ENCODE measurements at places on chromosomes 13 and 19. TPM values are rescaled to one million over a fixed set of nuclear protein-coding genes. Genes with fewer than 3 reads are reported as not detected.

Gene FAM124A
- 49.7 TPM for total RNA-seq

DNA sequence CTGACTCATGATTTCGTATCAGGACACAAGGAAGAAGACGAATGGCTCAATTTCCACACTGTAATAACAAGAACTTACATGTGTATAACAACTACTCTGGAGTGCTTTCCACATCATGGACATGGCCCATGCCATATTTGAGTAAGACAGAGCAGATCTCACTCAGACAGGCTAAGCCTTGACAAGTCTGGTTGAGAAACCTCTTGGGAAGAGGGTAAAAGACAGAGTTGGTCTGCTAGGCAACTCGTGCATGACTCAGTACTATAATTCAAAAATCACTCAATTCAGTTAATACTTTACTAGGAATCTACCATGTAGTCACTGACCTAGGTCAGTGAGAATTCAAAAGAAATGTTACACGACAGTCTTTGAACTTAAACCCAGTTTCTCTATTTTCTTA, 5.7 kb upstream of the THSD1 start:
- DNase-seq, result no peak
- H3K4me3 ChIP-seq, result no peak overlapping the region
- H3K4me1 ChIP-seq, result no peaks in the 10 kb centered on the region
- H3K27ac ChIP-seq, result no peak overlapping the region
- peaks cover 45% of the 10 kb centered on the region for H3K36me3 ChIP-seq

DNA sequence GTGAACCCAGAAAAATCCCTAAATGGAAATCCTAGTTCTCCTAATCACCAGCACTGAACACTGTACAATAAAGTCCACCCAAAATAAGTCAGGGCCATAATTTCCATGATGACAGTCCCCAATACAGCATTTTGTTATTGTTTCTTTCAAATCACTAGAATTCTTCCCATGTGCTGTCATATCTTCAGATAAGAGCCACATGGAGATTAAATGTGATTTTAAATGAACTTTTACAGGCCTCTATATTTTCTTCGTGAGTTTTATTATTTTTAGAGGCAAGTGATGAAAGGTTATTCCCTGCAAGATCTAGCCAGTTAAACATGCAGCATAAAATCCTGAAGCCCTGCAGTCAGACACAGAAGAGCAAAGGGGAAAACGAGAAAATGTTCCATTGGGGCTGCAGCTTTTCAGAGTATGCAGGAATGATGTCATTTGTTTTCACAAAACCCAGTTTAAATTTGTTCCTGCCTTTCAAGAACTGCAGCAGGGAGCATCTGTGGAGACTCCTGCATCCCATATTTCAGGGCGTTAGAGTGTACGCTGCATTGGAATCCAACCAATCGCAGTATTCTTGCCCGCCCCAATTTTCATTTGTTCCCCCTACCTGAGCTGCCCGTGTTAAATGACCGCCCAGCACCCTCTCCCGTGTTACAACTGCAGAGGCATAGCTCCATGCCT, 167.2 kb upstream of the KLF12 start:
- no peaks in the 10 kb centered on the region for H3K36me3 ChIP-seq
- no peak overlapping the region for H3K27ac ChIP-seq
- no peaks in the 10 kb centered on the region for H3K4me1 ChIP-seq

- no peak overlapping the region for H3K4me3 ChIP-seq
- H3K4me1 ChIP-seq, result no peaks in the 10 kb centered on the region
- no peak for DNase-seq
- H3K36me3 ChIP-seq, result peaks cover 62% of the 10 kb centered on the region
These were observed 6.4 kb upstream of the EFNB2 start for GRCh38 chr13:106541826-106542225.

Gene MYO16
- 0.56 TPM for total RNA-seq

DNA sequence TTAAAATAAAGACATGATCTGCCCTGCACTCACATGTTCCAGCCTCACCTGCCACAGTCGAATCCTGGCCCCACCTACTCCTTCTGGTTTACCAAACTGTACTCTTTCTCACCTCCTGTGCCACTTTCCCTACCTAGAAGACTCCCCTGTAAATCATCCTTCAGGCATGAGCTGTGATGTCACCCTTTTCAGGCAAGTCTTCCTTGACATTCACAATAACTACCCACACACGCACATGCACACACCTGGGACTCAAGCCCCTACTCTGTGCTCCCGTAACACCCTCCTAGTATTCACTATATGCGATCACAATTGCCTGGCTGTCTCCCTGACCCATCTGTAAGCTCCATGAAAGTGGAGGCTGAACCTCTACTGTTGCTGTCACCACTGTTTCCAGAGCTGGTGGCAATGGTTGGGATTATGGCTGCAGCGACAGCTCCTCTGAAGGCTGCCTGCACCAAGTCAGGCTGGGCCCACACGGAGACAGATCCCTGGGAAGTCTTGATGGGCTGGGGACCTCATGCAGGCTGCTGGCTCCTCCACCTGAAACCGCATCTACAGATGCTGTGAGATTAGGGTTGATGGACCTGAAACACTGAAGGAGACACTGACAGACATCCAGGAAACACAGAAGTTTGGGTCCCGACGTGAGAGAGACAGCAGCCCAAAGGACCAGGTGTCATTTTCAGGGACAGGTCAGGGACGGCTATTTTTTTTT, 611.1 kb downstream of the UQCRFS1 start:
- no peaks in the 10 kb centered on the region for H3K36me3 ChIP-seq
- no peak overlapping the region for H3K4me3 ChIP-seq
- no peaks in the 10 kb centered on the region for H3K4me1 ChIP-seq
- no peak overlapping the region for H3K27ac ChIP-seq
- no peaks in the 10 kb centered on the region for H3K27me3 ChIP-seq

Gene EID2B
- 2.2 TPM for total RNA-seq

DNA sequence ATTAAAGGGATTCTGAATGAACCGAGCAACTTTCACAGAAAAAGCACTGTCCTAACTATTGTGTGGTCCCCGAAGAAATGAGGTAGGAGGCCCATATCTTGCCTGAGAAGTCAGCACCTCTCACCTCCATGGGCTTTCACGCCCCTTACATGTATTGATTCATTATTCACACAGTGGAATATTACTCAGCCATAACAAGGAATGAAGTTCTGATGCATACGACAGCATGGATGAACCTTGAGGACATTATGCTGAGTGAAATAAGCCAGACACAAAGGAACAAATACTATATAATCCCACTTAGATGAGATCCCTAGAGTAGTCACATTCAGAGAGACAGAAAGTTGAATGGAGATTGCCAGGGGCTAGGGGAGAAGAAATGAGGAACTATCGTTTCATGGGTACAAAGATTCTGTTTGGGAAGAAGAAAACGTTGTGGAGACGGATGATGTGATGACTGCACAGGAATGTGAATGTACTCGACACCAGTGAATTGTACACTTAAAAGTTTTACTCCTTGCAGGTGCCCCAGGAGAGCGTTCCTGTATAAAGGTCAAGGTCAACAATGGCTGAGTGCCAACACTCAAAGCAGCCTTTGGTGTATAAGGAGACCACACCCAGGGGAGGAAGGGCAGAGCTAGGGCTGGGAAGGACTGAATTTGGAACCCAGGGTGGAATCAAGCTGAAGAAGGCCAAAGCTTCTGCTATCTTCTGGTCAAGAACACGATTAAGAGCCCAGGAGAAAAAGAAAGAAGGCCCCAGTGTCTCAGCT, 22.5 kb downstream of the ZIC5 start:
- H3K4me3 ChIP-seq, result no peak overlapping the region
- peaks cover 40% of the 10 kb centered on the region for H3K27me3 ChIP-seq
- DNase-seq, result no peak
- peak overlapping the region; percentile 70 for H3K27ac ChIP-seq
- H3K36me3 ChIP-seq, result no peaks in the 10 kb centered on the region

DNA sequence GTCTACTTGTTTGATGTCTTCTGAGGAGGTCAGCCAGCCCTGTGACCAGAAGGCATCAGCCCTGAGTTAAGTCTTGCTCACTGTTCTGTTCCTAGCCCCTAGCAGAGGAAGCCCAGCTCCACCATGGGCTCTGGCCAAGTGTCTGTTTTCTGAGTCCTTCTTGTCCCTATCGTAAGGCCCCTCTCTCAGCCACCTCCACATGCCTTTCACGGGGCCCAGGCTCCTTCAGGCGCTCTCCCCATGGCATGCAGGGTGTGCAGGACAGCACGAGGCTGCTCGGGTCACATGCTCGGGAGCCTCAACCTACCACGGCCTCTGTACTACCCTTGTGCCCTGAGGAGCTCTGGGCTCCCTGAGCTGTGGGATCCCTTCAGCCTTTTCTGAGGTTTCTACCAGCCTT, 47.8 kb upstream of the LATS2 start:
- DNase-seq, result no peak
- no peak overlapping the region for H3K27ac ChIP-seq
- H3K4me1 ChIP-seq, result no peaks in the 10 kb centered on the region
- no peaks in the 10 kb centered on the region for H3K27me3 ChIP-seq
- no peak overlapping the region for H3K4me3 ChIP-seq

DNA sequence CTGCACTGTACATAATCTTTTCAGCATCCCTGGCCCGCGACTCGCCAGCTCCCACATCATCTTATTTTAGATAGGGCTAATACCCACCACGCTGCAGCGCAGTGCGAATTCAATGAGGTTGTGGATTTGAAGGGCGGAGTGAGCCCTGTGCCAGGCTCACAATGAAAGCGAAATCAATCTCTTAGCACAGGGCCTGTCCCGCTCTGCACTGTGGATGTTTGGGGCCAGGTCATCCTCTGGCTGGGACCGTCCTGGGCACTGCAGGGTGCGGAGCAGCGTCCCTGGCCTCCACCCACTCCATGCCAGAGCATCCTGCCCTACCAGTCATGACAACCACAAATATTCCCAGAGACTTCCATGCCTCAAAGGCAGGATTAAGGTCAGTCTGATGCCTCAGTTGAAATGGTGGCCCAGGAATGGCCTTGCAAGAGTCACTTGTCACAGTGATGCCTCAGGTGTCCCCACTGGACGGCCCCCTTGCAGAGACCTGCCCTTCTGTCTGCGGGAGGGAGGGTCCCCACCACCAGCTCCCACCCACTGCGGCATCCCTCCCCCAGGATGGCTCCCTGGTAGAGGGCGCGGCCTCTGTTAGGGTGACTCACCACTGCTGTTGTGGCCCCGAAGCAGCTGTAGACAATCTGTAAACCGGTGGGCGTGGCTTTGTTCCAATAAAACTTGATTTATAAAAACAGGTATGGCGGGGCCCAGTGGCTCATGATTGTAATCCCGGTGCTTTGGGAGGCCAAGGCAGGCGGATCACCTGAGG, 5.6 kb downstream of the UHRF1 start:
- H3K4me1 ChIP-seq, result peaks cover 12% of the 10 kb centered on the region
- no peak for DNase-seq
- H3K27me3 ChIP-seq, result no peaks in the 10 kb centered on the region
- H3K4me3 ChIP-seq, result no peak overlapping the region
- H3K27ac ChIP-seq, result peak overlapping the region; percentile 16

GRCh38 chr19:21580101-21580500, 74.7 kb downstream of the ZNF429 start:
- no peaks in the 10 kb centered on the region for H3K36me3 ChIP-seq
- H3K4me1 ChIP-seq, result no peaks in the 10 kb centered on the region
- H3K27ac ChIP-seq, result no peak overlapping the region
- H3K27me3 ChIP-seq, result no peaks in the 10 kb centered on the region
- no peak for DNase-seq
